DND-41 (cell line): ENCODE measurements at places on chromosomes 3 and 15.

DNA sequence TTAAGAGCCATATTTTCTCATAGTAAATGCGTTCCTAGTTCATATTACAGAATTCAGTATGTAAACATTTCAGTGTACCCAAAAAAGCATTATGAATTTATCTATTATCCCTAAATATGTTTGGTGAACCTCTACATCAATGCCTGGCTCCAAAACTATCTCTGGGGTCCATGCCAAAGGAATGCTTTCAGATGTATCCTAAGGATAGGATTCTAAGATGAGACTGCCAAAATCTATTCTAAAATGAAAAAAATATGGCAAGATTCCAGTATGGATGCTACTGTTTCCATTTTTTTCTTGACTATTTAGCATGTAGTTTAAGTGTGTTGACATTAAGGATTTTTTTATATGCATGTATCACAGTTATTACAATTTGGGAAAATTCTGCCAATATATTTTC is 18.8 kb downstream of the EIF5A2 start:
- no peaks in the 10 kb centered on the region for H3K36me3 ChIP-seq
- no peak overlapping the region for H3K4me3 ChIP-seq
- peaks cover 15% of the 10 kb centered on the region for H3K27me3 ChIP-seq
- H3K4me1 ChIP-seq: no peaks in the 10 kb centered on the region

DNA sequence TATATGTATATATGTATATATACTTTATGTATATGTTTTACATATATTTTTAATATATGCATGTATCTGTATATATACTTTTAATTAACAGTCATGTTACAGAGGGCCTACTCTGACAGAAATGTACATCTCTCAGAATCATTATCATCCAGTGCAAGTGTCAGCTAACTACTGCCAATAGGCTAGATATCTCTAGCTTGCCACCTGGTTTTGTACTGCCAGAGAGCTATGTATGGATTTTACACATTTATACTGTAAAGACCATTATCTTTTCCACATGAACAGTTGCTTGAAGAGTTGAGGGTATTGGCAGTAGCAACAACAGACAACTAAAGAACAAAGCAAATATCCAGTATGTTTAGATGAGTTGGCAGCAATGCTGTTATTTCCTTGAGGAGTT is 99.7 kb upstream of the VGLL3 start:
- no peak overlapping the region for H3K27ac ChIP-seq
- H3K4me3 ChIP-seq: no peak overlapping the region
- no peak for DNase-seq
- H3K36me3 ChIP-seq: no peaks in the 10 kb centered on the region

- H3K36me3 ChIP-seq: no peaks in the 10 kb centered on the region
- no peak overlapping the region for H3K27ac ChIP-seq
- H3K4me1 ChIP-seq: no peaks in the 10 kb centered on the region
- H3K4me3 ChIP-seq: no peak overlapping the region
- no peaks in the 10 kb centered on the region for H3K27me3 ChIP-seq
These were observed 47.3 kb upstream of the BCL6 start for GRCh38 chr3:187792521-187792920.

DNA sequence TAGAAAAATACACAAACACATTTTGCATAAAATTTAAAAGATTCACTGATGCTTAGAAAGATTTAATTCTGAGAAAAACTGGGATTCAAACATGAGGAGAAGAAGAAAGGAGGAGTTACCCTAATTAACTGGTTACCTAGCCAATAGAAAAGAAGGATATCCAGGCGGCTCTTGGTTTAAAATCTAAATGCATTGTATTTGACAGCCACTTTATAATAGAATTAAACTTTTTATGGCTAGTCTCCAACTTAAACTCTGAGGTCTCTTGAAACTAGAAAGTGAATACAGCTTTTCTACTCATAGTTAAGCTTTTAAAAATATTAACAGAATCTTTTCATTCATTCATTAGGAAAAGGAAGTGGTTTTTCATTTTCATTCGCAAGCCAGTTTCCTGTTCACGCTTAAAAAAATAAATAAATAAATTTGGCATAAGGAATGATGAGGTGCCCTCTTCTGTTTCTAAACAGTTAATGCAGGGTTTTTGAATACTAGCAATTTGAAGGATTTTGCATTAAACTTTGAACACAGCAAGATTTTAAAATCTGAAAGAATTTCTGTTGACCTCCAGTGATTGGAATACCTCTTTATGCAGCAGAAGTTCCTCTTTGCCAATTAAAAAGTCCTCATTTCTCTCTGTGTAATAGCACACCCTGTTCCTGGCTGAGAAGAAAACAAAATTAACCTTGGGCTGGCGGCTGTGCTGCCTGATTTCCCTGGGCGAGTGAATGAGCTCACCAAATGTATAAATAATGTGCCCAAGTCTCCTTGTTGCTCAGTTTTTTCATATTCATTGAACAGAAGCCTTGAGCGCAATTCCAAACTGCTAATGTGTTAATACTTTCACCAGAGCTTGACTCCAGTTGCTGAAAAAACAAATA is 105.1 kb downstream of the ZMAT3 start:
- DNase-seq: no peak
- no peaks in the 10 kb centered on the region for H3K36me3 ChIP-seq
- 0 out of 2 replicates have a peak overlapping the region, but pooled peaks have one; percentile 22 for H3K27ac ChIP-seq
- H3K27me3 ChIP-seq: no peaks in the 10 kb centered on the region
- peaks cover 16% of the 10 kb centered on the region for H3K4me1 ChIP-seq

- H3K4me3 ChIP-seq: no peak overlapping the region
- H3K27ac ChIP-seq: no peak overlapping the region
- H3K4me1 ChIP-seq: no peaks in the 10 kb centered on the region
- no peaks in the 10 kb centered on the region for H3K36me3 ChIP-seq
These were observed 232.0 kb downstream of the CLSTN2 start for GRCh38 chr3:140166861-140167599.
